ENCODE measurements at places on chromosomes 3 and 15. TPM values are rescaled to one million over a fixed set of nuclear protein-coding genes. Genes with fewer than 3 reads are reported as not detected.

Gene NME9
- not detected for total RNA-seq

Gene ZNF639
- total RNA-seq = 62.1 TPM

Gene ZDHHC23
- 1.2 TPM for total RNA-seq

Gene TNFSF10
- 32.0 TPM for total RNA-seq

Gene TEX55
- total RNA-seq = not detected

Gene PTH1R
- total RNA-seq = 14.9 TPM

Gene IL20RB
- total RNA-seq = 1.2 TPM

Gene AHSG
- total RNA-seq = not detected

Gene SLC35G2
- 5.3 TPM for total RNA-seq
